Activated CD8-positive, alpha-beta T cell treated with anti-CD3 and anti-CD28 coated beads for 36 hours (primary cell): ENCODE measurements at places on chromosomes 2 and 18.

DNA sequence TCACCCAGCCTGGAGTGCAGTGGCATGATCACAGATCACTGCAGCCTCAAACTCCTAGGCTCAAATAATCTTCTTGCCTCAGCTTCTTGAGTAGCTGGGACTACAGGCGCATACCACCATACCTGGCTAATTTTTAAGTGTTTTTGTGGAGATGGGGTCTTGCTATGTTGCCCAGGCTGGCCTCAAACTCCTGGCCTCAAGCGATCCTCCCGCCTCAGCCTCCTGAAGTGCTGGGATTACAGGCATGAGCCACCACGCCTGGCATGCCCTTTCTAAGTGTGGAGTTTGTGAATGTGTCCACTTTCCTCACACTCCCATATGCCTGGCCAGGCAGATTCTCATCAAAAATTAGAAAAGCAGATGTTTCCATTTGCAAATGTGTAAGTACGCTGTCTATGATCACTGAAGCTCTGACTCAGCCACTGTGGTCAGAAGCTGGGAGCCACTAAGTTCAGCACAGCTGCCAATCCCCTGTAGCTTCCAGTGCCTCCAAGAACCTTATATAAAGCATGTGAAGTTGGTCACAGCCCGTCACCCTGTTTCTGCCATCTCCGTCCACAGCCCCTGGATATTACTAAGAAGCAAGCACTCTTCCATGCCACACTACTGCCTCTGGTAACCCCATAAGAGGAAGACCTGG, 155.4 kb downstream of the FAM210A start:
- peak; percentile 77 for DNase-seq

- no peak for DNase-seq
Measured at GRCh38 chr2:30282081-30282480, 50.7 kb downstream of the LBH start.

DNA sequence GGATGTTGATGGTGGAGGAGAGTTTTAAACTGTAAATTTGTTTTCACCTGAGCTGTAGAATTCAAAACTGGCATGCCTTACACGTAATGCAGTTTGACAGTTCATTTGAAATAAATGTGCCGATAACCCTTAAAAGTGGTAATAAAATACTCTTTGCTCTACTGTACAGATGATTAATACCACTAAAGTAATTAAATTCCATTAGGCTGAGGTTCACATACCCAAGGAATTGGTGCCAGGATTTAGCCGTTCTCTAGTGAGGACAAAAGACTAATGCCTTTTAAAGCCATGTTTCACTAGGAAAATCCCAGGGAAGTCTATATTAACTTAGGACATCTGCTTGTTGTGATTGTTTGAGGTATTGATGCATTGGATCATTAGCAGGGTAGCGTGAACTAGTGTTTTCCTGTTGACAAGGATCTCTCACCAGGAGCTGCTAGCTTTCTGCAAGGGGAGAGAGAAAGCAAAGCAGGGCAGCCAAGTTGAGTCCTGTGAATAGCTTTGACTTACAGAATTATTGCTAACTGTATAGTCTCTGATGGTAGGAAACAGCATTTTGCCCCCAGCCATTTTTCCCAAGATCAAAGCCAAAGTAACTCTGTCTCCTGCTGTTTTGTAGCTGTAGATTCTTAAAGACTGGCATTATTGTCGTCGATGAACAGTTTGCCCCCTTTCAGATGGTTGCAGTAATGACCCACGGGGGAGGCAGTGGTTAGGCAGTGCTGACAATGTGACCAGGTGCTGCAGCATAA, 280.9 kb upstream of the FANCL start:
- no peak for DNase-seq

DNA sequence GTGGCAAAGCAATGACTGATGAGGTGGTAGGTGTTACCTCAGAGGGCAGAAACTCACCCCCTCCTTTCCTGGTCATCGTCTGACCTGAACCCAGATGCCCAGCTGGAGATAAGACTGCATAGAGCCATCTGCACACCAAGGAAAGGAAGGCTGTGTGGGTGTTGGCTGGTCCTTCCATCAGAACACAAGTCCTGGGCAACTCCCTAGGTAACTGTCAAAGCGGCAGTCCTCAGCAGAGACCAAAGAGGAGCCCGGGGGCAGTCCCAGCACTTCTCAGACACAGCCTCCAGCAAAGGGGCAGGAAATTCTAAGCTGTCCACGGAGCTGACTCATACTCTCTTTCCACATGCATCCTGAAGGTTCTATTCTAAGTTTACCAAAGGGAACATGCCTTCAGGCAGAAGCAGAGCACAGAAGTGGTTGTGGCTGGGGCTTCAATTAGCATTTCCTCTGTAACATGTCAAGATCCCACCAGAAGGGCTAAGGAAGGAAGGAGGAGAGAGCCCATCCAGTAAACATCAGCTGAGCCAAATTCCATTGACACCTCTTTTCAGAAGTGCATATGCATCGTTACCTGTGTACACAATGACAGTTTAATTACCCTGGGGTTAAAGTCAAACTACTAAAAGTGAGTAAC, 54.7 kb downstream of the SPRED2 start:
- DNase-seq = peak; percentile 41

DNA sequence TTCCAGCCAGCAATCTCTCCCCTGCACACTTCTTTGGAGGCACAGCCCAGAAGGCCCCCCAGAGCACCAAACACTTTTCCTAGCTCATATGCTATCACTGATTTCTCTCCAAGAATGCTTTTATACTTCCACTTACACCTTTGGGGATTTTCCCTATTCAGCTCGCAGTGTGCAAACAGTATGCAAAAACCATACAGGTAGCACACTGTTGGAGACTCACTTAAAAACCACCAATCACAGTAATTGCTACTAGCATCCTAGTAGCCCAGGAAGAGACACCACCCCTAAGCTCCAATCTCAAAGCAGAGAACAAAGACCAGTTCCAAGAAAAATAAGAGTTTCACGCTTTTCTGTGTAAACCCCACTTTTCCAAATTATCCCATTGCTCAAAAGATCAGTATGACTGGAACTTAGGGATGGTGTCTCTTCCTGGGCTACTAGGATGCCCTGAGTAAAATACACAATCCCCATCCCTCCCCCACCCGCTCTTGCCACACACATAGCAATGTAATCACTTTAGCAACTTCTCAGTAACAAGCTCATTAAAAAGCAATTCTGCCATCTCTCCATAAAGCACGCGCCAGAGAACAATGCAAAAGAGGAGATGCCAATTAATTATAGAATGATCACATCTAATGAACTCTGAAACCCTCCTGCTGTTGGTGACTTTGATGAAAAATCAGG, 43.0 kb downstream of the KLF7 start:
- no peak for DNase-seq

GRCh38 chr2:12764849-12765605, 48.3 kb downstream of the TRIB2 start:
- no peak for DNase-seq
